ENCODE measurements at places on chromosomes 6 and 20.

- no peak for DNase-seq
Measured at GRCh38 chr6:150905769-150906168, 40.3 kb downstream of the MTHFD1L start.

GRCh38 chr20:4613718-4614620, 107.7 kb upstream of the PRND start:
- DNase-seq: peak; percentile 36

DNA sequence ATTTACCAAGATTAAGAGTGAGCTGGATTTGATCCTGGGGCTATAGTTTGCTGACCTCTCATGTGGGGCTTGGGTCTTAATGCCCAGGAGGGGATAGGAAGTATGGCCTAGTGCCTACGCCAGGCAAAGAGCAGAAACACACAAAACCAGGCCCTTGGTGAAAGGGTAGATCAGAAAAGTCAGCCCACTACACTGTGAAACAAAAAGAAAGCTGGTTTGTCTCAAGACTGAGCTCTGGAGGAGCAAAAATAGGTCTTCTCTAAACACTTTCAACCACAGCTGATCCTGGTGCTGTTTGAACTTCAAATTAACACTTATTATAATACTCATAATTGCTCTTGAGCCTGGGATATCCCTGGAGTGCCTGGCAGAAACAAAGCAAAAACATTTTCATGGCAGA, 75.1 kb upstream of the MAP7 start:
- no peak for DNase-seq

GRCh38 chr6:34657037-34657306, 39.6 kb downstream of the ILRUN start:
- DNase-seq: no peak

GRCh38 chr6:7260291-7261031, 52.5 kb downstream of the SSR1 start:
- no peak for DNase-seq

- DNase-seq: no peak
Measured at GRCh38 chr20:1357921-1358671, 29.2 kb upstream of the SDCBP2 start.

- DNase-seq: no peak
Measured at GRCh38 chr20:25328954-25329498, 61.6 kb downstream of the ABHD12 start.

- DNase-seq: no peak
Measured at GRCh38 chr6:17724341-17724740, 17.6 kb upstream of the NUP153 start.

GRCh38 chr6:101830501-101831031, 437.1 kb downstream of the GRIK2 start:
- DNase-seq: no peak

DNA sequence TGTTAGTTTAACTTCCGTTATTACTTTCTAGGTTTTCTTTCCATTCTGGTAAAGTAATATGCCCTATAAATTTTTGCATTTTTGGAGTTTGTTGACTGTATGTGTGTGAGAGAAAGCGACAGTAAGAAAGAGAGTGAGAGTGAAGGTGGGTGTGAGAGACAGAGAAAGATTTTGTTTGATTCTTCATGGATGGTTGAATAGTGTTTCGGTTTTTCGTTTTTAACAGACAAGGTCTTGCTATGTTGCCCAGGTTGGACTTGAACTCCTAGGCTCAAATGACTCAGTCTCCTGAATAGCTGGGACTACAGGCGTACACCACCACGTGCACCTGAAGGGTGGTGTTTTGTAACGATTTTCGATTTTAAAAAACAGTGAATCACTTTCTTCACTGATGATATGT, 329.1 kb upstream of the RUNX2 start:
- no peak for DNase-seq

DNA sequence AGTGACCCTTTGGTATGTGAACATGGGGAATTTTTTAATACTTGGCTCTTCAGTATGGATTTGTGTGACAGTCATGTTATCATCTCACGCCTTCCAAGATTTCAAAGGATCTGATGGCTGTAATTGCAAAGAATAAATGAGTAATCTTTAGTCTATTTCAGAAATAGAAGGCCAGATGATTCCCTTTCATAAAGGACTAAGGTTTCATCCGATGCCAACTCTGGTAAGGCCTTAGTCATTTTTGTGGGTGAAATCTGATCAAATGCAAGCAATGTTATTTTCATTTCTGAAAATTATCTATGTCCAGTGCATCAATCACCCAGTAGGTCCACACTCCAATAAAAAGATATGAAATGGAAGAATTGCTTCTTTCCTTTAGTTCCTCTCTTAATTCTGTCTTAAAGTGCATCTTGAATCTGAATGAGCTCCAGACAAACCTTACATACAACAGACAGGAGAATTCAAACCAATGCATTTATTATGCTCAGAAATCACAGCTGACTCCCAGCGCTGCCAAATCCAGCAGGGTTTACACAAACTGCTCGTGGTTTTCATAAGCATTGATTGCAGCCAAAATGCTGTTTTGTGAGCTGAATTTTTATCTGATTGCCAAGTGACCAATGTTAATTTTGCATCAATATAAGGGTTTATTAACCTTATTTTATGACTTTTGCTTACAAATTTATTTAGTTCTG, 565.2 kb upstream of the MARCKS start:
- DNase-seq: no peak

DNA sequence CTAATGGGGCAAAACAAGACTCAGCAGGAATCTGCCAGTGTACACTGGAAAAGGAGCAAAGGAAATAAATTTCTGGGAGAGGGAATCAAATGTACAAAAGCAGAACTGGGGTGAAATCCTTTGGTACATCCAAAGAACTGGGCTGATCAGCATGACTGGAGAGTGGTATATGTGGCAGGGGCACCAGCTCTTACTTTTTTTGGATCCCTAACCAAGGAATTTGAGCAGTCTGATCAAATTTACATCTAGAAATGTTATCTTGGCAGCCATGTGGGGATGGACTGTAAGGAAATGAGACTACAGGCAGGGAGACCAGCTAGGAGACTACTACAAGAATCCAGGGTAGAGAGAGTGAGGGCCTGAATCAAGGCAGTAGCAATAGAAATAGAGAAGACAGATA, 1.2 kb upstream of the ZSCAN31 start:
- DNase-seq: no peak

GRCh38 chr6:95784019-95784418, 206.7 kb downstream of the MANEA start:
- DNase-seq: no peak

DNA sequence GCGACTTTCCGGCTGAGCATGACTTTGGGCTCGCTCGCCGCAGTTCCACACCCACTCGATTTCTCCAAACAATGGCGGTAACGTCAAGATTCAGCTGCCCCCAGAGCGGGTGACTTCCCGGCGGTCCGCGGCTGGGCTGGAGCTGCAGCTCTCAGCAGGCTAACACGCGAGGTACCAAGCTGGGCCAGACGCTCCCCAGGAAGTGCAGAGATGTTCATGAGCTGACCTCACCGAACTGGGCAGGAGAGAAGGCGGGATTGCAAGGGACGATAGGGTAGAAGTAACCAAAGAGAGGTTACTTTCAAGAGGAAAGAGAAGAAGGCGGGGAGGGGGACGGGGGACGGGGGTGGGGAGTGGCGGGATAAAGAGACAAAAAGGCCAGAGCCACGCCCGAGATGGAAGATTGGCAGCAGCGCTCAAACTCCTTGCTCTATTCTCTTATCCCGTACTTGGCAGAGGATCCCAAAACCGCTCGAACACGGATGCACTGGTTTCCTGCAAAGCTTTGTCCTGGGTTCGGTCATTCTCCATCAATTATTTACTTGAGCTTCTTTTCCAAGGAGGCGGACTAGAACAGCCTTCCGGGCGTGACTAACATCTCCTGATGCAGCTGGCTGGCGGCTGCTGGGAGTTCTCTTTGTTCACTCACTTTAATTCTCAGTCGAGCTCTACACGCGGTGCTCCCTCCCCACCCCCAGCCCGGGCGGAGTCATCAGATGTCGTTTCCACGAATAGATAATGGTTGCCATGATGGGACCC, at the start of gene MTCL3:
Gene MTCL3, minus strand, starts transcription at position 626 of the 759 bp plus-strand sequence.
- no peak for DNase-seq

GRCh38 chr6:140586426-140587061, 1212.1 kb upstream of the CITED2 start:
- DNase-seq: no peak

DNA sequence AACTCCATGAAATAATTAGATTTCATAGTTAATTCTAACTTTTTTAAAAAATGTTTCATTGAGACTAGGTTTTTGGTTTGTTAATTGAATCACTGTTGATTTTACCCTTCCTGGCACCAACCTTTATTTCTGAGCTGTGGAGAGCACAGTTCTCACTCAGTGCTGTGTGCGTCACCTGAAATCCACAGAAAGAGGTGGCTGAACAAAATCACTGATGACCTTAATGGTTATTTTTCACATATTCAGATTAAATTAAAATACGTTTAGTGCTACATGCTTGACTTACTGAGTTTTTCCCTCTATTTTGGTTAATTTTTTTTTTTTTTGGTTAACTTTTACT, 89.4 kb downstream of the SLC16A10 start:
- DNase-seq: no peak

DNA sequence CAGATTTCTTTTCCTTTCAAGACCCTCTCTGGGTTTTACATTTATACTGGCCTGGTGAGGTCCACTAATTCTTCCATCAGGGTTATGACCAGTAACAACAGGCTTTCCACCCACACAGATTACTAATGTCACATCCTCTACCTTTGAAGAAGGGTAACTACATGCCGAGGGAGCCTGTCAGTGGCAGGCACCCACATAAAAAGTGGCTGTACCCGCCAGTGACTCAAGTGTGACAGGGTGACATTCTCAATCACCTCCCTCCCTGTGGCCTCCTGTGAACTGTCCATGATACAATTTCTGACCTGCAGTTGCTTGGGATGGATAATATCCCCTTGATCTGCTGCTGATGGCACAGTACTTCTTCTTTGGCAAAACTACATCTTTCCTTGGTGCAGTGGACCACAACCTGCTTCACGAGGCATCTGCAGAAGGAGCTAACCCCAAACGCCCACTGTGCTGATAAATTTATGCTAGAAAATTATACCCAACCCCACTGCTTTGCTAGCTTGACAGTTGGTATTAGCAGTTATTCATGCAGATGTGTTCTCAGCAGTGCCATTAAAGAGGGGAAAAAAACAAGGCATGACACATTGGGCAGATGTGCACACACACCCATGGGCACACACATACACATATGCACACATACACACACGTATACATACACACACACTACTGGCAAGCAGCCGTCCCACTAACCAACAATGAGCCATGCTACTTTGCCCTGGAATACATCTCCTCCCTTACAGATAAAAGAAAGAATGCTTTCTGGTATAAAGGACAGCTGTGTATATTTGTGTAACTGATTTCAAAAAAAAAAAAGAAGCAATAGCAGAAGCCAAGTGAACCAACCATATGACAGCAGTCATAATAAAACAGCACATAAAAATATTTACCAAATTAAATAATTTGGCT, 20.8 kb downstream of the GFOD1 start:
- no peak for DNase-seq

DNA sequence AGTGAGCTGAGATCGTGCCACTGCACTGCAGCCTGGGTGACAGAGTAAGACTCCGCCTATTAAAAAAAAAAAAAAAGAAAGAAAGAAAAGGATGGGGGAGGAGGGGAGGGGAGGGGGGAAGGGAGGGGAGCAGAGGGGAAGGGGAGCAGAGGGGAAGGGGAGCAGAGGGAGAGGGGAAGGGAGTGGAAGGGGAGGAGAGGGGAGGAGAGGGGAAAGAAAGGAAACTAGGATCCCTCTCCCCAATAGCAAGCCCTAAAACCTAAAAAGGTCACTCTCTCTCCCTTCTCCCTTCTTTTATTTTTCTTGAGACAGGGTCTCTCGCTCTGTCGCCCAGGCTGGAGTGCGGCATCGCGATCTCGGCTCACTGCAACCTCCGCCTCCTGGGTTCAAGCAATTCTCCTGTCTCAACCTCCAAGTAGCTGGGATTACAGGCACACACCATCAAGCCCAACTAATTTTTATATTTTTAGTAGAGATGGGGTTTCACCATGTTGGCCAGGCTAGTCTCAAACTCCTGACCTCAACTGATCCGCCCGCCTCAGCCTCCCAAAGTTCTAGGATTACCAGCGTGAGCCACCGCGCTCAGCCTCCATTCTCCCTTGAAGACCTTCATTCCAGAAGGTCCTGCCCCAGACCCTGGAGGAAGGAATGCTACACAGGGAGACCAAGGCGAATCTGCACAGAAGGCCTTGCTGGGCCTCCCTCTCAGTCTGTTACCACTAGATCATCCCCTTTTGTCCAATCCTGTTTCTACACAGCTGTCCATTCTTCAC, 45.8 kb upstream of the PIM1 start:
- no peak for DNase-seq

DNA sequence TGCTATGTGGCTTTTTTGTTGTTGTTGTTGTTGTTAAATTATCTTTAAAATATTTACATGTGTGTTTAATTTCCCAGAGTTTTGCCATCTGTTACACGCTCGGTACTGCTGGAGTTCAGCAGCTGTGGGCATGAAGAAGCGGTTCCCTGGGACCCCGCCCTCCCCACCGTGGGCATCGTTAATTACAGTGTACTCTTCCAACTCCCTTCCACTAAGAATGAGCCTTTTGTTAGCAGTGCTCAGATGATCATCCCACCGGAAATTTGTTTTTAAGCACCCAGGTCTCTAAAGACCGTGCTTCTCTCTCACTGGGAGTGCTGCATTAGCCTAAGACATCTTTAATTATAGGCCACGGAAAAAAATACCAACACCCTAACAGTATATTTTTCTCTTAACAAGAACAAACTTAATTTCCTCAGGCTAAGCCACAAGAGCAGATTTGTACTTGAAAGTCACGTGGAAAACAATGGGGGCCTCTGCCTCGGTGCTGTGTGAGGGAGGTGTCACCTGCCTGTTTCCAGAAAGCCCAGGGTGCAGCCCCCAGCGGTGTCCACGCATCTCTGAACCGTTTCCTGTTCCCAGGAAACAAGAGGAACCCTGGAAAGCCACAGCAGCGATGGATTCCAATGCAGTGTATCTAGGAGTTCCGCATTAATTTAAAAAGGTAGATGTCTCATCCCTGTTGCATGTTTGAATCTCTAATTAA, 113.3 kb upstream of the FRMD1 start:
- DNase-seq: no peak

DNA sequence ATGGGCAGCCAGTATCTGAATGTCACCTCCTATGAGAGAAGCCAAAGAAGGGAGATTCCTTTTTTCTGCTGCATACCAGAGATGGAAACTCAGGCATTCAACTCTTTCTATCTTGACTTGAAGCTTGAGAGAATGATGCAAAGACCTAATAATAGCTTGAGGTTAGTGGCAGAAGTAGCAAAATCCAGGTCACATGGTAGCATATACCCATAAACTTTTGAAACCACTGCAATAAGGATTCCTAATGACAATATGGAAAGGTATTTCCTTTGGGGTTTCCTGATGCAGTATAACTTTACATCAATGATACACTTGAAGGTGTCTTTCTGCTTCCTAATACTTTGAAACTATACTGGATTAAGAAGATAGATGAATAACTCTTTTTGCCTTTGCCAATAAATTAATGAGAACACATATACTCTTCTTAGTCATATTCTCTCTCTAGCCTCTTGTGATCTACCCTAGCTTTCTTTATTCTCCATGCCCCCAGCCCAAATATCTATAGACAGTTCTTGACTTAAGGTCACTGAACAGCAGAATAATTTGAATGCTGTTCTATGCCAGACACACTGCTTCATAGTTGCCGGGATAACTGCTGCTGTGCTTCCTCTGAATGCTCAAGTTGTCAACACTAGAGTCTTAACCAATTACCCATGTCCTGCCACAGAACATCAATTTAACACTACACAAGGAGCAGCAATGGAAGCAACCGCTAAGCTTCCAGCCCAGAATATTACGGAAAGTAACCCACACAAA, 155.5 kb upstream of the SIM1 start:
- no peak for DNase-seq

All from activated T-helper 1 cell treated with Interleukin-2 at 50 U/mL for 16 hours (primary cell).